Activated CD4-positive, alpha-beta memory T cell treated with anti-CD3 and anti-CD28 coated beads, Interleukin-2, amount 10 ng/mL, durations not matched to agents 7 days and 5 days (primary cell): ENCODE measurements at places on chromosomes 4 and X. TPM values are rescaled to one million over a fixed set of nuclear protein-coding genes. Genes with fewer than 3 reads are reported as not detected.

ARAP2 gene
- total RNA-seq: 70.7 TPM

PHF8 gene
- 40.4 TPM for total RNA-seq

GRCh38 chrX:25285598-25285997 lies 269.8 kb upstream of the ARX start:
- H3K4me3 ChIP-seq: no peak overlapping the region
- H3K36me3 ChIP-seq: no peaks in the 10 kb centered on the region
- no peaks in the 10 kb centered on the region for H3K27me3 ChIP-seq
- DNase-seq: no peak

GRCh38 chr4:176052744-176053143 lies 12.9 kb upstream of the WDR17 start:
- no peak for DNase-seq
- H3K4me3 ChIP-seq: no peak overlapping the region

GRCh38 chr4:1353186-1354055 lies 6.4 kb downstream of the UVSSA start:
- DNase-seq: no peak
- no peaks in the 10 kb centered on the region for H3K27me3 ChIP-seq
- H3K27ac ChIP-seq: no peak overlapping the region
- H3K36me3 ChIP-seq: peaks cover 11% of the 10 kb centered on the region
- H3K4me1 ChIP-seq: peaks cover 22% of the 10 kb centered on the region
